ENCODE measurements at places on chromosomes 7 and 10.

- DNase-seq = no peak
Observed at GRCh38 chr7:70093205-70093904, 495.1 kb downstream of the AUTS2 start.

DNA sequence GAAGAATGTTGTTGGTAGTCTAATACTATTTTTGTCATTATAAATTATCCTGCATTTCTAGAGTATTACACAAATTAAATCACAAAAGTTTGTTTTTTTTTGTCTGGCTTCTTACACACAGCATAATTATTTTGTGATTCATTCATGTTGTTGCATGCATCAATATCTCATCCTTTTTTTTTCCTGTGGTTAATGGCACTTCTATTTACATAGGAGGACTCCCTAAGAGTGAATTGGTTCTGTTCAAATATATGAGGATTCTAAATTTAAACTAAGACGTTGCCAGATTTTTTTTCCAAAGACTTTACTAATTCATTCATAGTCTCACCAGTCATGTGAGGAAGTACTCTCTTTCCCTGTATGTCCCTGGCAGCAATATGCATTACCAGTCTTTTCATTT lies 303.3 kb downstream of the GPR37 start:
- DNase-seq = no peak

GRCh38 chr10:3757250-3757637 lies 27.8 kb downstream of the KLF6 start:
- DNase-seq = no peak

GRCh38 chr10:110566472-110567200 lies 859 bp upstream of the SMC3 start:
- no peak for DNase-seq

- no peak for DNase-seq
Observed at GRCh38 chr7:7742223-7742622, 23.8 kb upstream of the RPA3 start.

DNA sequence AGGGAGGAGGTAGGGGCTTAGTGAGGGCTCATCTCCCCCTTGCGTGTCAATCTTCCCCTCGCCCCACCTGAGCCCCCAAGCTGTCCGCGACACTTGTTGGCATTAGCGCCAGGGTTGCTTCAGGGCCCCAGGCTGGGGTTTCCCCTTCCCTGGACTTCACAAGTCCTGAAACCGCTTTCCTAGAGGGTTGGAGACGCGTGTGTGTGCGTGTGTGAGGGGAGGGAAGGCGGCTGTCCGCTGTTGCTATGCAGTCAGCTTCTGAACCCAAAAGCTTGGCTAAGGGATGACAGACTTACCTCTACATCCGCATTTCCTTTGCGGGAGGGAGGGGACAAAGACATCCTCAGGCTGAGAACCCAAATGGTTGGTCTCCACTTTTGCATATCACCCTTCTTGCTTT lies 803 bp downstream of the GOLGA7B start:
- peak; percentile 70 for DNase-seq

GRCh38 chr10:132486539-132487121 lies 51.0 kb upstream of the INPP5A start:
- DNase-seq = no peak

- no peak for DNase-seq
Observed at GRCh38 chr7:11570205-11570604, 261.8 kb downstream of the THSD7A start.

GRCh38 chr7:115056019-115056418 lies 134.1 kb downstream of the MDFIC start:
- no peak for DNase-seq
